ENCODE measurements at places on chromosomes 2 and 18.

DNA sequence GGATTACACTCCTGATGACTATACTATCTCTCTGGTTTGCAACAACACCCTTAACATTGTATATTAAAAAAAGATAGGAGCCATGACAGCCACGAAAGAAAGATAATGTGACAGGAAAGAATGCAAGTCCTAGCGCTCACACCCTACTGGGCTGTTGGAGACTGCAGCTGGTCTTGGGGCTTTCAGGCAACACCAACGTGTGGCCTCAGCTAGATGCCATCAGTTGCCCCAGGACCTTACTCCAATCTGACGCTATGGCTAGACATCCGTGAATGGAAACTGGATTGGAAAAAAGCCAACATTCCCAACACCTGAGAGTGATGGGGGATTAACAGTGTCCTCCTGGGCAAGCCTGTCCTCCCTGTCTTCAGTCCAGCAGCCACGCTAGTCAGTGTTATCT, 357.4 kb upstream of the GULP1 start:
- no peak for DNase-seq

DNA sequence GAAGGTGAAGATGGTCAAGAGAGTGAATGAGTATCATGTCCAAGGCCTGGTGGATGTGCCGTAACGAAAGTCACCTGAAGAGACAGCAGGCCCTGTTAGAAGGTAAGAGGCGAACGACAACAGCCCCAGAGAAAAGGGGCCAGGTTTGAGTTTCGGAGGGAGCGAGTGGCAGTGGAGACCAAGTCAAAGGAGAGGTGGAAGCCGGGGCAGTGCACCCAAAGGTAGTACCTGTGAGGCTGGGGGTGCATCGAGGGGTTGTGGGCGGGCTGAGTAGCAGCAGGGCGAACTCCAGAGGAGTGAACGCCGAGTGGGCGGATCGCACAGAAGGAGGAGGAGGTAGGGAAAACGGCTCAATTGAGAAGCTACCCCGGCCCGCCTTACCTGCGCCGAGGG, 358 bp downstream of the USP37 start:
- no peak for DNase-seq

- no peak for DNase-seq
Observed at GRCh38 chr2:28277466-28277865, 115.2 kb upstream of the FOSL2 start.

DNA sequence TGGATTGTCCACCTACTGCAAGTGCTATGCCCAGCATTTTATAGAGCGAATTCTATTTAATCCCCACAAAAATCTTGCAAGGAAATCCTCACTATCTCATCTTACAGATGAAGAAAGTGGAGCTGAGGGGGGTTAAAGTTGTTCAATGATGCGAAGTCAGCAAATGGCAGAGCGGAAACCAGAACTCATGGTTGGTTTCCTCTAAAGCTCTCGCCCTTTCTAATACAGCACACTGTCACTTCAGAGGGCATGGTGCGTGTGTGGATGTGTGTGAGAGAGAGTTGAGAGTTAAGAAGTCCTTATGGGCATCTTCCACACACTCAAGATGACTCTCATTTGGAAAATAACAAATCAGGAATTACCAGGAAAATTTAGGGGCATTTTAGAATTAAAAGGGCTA, 78.4 kb downstream of the TGFA start:
- no peak for DNase-seq

DNA sequence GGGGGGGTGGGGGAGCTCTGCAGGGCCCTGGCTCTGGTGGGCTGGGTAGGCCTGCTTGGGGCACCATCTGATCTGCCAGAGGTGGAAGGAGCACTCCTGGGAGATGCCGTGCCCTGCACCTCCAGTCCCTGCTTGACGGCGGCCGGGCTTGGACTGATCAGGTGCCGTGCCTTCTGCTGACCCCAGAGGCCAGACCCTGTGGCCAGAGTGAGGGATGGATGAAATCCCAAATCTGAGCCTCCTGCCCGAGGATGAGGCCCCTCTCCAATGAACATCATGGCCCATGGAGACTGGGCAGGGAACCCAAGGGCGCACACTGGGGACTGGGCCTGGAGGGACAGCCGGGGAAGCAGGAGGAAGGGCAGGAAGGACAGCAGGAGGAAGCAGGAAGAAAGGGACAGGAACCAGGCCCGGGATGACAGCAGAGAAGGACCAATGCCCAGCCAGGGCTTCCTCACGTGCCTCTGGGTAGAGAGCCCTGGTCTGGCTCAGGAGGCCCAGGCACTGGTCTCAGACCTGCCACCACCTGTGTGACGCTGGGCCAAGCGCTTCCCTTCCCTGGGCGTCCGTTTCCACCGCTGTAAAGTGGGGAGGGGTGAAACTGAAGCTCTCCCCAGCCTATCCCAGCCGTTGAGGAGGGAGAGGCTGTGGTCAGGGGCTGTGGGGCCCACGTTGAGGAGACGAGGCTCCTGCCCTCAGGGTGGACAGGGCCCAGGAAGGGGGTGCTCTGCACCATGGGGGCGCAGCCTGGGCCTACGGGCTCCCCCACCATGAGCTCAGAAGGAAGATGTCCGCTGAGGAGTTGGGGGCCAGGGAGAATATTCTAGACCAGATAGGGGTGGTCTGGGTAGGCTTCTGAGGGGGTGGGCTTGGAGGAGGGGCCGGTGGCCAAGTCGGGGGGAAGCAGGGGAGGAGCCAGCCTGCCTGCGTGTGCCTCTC, 1.0 kb upstream of the GPR35 start:
- no peak for DNase-seq

DNA sequence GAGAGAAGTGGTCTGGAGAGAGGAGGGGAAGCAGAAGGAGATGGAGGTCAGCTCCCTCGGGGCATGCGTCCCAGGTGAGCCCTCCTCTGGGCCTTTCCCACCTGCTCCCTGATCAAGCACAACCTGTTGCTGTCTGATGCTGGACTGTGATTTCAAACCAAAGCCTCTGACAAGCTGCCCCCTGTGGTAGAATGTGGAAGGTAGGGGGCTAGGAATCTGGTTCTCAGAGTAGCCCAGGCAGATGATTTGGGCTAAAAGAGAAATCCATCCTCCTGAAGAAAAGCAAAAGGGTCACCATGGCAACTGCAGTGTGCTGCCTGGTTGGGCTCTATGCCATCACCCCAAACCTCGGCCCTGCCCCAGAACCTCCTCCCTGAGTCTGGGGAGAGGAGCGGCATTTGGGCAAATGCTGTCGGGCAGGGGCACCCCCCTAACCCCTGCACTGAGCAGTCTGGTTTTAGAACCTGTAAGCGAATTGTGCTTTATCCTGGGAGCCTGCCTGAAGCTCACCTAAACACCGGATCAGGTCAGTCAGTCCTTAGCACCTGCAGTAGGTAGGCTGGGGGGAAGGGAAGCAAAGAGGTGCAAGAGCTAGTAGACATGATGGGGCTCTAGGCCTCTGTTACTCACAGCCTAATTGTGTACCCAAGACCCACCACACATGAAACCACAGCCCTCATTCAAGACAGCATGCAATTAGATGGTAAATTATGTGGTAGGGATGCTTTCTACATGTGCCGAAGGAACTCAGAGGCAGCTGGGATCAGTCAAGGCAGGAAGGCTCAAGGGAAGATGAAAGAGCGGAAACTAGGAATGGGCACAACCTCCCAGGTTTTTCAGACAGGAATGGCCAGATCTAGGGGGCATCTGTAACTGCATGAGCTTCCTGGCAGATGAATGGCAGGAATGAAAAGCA, 83.5 kb downstream of the DNMT3A start:
- DNase-seq = no peak

- DNase-seq = no peak
Observed at GRCh38 chr2:51510303-51510702, 478.4 kb upstream of the NRXN1 start.

DNA sequence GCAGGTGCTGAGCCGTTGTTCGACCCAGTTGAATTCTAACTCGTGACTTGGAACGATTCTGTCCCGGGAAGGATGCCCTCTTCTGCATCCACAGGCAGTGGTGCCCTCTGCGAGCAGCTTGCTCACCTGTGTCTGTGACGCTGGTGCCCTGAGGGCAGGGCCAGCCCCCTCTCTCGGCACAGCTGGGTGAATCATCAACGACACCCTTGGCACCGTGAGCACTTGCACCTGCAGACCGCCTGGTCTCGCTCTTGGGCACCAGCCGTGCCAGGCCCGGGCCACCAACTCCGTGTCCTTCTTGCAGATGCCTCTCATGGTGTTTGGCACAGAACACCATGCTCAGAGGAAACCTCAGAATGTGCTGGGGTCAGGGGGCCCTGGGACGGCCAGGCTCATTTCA, 75.0 kb downstream of the SLC66A2 start:
- DNase-seq = no peak

DNA sequence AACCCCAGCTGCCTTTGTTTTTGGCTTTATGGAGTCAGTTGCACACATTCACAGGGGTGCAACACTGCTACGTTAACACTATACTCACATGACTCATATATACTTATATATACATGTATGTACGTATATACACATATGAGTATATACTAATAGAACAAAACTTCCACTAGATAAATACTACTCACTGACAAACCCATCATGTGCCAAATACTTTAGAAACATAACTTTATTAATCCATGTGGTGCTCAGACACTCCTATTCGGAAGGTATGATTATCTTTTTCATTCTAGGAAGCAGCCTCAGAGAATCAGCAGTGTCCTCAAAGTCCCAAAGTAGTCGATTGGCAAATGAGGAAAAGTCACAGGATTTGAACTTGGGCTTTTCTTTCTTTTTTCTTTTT, 7.9 kb downstream of the PMAIP1 start:
- no peak for DNase-seq

GRCh38 chr2:163877316-163877715, 141.5 kb upstream of the FIGN start:
- no peak for DNase-seq

GRCh38 chr2:69171116-69171896, 158.3 kb downstream of the ANTXR1 start:
- no peak for DNase-seq

DNA sequence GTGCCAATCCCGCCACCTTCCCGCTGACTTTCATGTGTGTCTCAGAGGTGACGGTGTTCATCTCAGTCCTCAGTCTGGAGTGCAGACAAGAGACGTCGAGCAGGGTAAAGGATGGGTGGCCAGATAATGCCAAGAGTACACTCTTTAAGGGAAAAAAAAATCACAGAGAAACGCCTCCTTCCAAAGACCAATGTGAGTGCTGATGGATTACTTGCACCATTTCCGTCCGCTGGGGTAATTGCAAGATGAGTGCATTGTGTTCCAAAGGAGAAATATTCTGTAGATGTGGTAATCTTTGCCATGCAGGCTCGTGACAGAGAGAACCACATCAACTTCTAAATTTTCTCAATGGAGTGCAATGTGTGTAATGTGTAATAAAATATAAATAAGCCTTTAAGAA, 81.0 kb downstream of the KLHL29 start:
- DNase-seq = no peak

DNA sequence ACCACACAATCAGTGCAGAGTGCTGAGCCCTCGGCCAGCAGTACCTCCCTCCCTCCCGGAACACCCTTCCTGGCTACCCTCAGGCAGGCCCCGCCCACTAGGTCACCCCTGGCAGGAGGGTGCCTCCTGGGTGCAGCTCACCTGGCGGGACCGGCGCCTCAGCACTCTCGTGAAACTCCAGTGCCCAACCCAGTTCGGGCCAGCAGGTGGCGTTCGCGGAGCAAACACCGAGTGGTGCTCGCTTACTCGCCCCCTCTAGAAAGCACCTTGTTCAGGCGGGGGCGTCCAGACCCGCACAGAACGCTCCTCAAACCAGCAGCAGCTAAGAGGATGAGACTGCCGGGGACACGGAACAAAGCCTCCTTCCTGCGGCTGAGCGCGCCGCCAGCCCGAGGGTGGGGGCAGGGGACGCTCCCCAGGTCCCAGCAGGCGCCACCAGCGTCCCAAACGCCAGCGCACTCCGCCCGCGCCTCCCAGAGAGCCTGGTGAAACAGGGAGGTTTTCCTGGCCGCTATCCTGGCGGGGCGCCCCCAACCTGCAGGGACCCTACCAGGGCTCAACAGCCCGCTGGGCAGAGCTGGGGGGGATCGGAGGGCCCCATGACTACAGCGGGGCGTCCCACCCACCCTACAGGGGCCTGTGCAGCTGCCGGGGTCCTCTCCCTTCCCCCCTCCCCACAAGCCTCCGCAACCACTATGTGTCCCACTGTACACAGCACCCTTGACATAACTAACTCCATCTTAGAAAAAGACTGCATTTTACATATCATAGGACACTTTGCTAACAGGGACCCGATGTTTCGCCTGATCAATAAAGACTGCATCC, 44.7 kb downstream of the MRPS5 start:
- no peak for DNase-seq
